ENCODE measurements at places on chromosomes 2 and 18. TPM values are rescaled to one million over a fixed set of nuclear protein-coding genes. Genes with fewer than 3 reads are reported as not detected.

CD8B2 gene
- polyA plus RNA-seq: not detected

NPAS2 gene
- polyA plus RNA-seq: 3.2 TPM

FEV gene
- polyA plus RNA-seq: not detected

SKOR2 gene
- polyA plus RNA-seq: not detected

CASP8 gene
- 0.72 TPM for polyA plus RNA-seq

SERPINB3 gene
- polyA plus RNA-seq: not detected

HOXD8 gene
- polyA plus RNA-seq: not detected

CREG2 gene
- polyA plus RNA-seq: 1.2 TPM

G6PC2 gene
- polyA plus RNA-seq: not detected

DCDC2C gene
- polyA plus RNA-seq: not detected

RIT2 gene
- 1.1 TPM for polyA plus RNA-seq

STARD6 gene
- not detected for polyA plus RNA-seq

CDH7 gene
- polyA plus RNA-seq: 7.4 TPM

ATG16L1 gene
- 67.6 TPM for polyA plus RNA-seq

FAM237A gene
- polyA plus RNA-seq: not detected

BUB1 gene
- polyA plus RNA-seq: 2.4 TPM

Data from neural cell (in vitro differentiated cells).